H4 (cell line): ENCODE measurements at places on chromosomes 4 and X.

DNA sequence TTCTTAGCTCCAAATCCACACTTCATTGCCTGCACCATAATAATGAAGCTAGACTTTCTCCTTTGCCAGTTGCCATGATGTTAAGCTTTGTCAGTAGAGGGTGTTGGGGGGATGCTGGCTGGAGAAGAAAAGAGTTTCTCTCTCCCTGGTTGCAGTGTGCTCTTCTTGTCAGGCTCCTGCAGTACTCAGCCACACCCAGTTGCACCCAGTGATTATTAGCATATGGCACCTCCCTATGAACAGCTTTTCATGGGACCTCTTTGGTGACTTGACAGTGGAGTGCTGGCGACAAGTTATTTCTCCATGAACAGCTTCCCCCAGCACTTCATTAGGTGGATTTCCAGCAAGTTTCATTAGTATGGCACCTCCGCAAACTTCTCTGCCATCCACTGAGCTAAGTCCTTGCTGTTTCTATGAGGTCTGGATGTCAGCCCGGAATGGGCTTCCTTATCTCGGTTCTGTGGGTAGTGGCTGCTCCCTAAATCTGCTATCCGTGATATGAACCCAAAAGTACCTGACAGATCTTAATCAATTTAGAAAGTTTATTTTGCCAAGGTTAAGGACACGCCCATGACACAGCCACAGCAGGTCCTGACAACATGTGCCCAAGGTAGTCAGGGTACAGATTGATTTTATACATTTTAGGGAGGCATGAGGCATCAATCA lies 18.8 kb upstream of the OTUD4 start:
- no peak for DNase-seq

GRCh38 chrX:97096385-97096784 lies 212.7 kb downstream of the RPA4 start:
- no peak for DNase-seq

GRCh38 chr4:183107891-183108459 lies 8.9 kb downstream of the WWC2 start:
- no peak for DNase-seq

DNA sequence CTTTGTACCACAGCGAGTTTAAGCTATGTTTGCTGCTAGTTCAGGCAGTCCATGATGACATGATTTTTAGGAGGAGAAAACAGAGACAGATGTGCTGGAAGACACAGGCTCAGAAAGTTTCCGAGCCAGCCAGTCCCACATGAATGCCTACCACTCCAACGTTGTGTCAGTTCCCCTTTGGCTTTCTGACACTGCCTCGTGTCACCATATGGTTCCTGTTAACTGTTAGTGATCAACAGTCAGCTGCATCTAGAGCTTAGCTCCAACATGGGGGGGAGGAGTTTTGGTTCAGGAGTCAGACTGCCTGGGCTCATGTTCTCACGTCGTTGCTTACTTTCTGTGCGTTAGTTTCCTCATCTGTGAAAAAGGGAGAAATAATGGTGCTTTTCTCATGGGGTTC lies 343.7 kb downstream of the MID1IP1 start:
- no peak for DNase-seq

GRCh38 chr4:119736559-119736958 lies 108.0 kb upstream of the PDE5A start:
- no peak for DNase-seq

- DNase-seq, result no peak
These were observed 288.7 kb downstream of the PRDM5 start for GRCh38 chr4:120633810-120634209.

DNA sequence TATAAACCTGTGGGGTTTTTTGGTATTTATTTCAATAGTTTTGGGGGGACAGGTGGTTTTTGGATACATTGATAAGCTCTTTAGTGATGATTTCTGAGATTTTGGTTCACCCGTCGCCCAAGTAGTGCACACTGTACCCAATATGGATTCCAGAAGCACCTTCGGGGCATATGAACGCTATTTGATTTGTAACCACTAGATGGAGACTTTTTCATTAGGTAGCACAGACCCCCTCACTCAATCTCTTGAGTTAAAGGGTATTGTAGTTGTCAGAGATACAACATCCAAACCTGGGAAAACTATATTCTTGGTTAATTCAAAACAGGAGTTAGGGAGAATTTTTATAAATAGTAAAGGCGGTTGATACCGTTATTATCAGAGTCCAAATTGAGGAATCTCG lies 79.8 kb downstream of the SPANXN3 start:
- DNase-seq, result peak; percentile 2

DNA sequence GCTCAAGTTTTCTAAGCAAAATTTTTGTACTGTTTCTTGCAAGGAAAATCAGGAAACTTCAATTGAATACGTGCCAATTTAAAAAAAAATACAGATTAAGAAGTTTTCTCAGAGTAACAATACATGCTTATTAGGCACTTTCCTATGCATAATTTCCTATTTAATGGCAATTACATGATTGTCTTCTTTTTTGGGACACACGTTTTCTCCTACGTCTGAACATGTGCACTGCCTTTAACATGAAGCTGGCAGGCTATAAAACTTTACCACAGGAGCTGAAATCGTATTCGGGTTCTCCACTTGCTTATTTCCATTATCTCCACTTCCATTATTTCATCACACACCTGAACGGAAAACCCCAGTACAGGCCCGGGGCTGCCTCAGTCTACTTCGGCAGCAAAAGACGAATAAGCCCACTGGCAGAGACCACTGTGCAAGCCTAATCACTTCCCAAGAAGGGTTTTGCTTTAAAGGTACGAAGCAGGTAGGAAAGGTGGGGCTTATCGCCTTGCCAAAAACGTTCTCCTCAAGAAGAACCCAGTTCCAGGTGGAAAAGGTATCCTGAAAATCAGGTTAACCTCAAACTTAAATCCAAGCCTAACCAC lies 575 bp downstream of the RCHY1 start:
- no peak for DNase-seq

DNA sequence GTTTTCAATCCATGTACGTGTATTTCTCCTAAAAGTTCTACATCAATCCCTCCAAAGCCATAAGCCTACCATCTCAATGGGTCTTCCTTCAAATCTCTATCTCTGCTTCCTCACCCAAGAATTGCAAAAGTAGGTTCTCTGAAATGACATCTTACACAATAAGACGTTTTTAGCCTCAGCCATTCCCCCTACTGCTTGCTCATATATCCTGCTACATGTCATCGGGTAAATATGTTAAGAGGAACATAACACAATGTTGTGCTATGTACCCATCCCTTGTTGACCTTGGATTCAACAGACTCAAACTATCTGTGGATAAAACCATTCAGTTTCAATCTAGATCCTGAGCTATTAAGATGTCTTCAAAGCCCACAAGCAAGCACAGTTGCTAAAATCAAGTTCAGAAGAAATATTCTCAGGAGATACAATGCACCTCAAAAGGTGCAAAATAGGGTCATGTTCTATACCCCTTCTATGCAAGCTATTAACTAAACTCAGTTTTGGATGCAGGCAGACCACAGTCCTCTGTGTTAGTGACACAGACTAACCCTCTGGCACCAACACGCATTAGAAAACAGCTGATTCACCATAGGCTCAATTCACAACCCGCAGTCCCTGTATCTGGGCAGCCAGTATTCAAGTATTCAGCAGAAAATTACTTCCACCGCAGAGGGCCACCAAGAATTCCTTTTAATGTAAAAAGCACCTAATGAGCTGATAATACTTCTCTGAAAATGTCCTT lies 56.8 kb downstream of the CD99L2 start:
- DNase-seq, result no peak

DNA sequence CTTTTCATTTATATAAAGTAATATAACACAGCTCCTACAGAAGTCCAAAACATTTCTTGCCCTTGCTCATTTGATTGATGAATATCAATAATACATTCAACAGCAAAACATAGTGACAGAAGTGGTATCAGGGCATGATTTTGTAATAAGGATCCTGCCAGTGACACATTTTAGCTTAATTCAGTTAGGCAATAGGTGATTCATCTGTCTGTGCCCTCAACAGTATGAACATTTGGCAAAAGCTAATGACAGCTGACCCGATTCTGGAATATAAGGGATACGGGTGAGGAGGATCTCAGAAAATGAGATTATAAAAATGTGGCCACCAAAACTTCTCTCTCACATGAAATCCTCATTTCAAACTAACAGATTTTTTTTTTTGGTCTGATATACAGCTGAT lies 294.0 kb downstream of the CAMK2D start:
- peak; percentile 60 for DNase-seq

- no peak for DNase-seq
These were observed 317.5 kb downstream of the RAPGEF2 start for GRCh38 chr4:159420162-159421057.

- peak; percentile 55 for DNase-seq
These were observed 96.2 kb downstream of the RBM46 start for GRCh38 chr4:154877110-154877760.

GRCh38 chr4:93461541-93461940 lies 367.0 kb upstream of the ATOH1 start:
- DNase-seq, result no peak

DNA sequence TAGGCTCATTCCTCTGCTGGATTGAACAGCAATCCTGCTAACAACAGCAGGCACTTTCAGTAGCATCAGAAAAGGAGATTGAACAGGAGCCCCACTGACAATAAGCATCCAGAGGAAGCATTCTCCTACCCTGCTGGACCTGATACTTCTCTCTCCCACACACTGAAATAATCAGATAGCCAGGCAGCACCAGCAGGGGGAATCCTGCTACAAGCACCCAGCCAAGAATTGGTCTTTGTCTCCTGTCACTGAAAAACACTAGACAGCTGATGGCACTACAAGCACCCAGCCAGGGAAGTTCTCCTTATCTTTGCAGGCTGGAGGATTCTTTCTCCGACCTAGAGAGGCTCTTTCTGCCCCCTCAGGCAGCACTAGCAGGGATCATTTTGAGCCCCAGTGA lies 444.3 kb upstream of the GRIA3 start:
- no peak for DNase-seq

GRCh38 chr4:148454835-148455234 lies 12.6 kb upstream of the NR3C2 start:
- DNase-seq, result no peak

GRCh38 chr4:37852376-37852775 lies 25.9 kb downstream of the PGM2 start:
- DNase-seq, result no peak

- DNase-seq, result no peak
These were observed 15.6 kb downstream of the PDZD4 start for GRCh38 chrX:153814591-153815315.

- DNase-seq, result no peak
These were observed 1188.1 kb downstream of the PCDH7 start for GRCh38 chr4:31908261-31908660.

- DNase-seq, result peak; percentile 76
These were observed at the start of gene LDOC1 for GRCh38 chrX:141176586-141177451. Gene LDOC1, minus strand, starts transcription at chrX:141177129. Its CDS starts 108 bp downstream, at chrX:141177021.

GRCh38 chr4:10495651-10496050 lies 38.4 kb upstream of the ZNF518B start:
- DNase-seq, result no peak

- no peak for DNase-seq
These were observed 92.8 kb downstream of the MAML3 start for GRCh38 chr4:140061194-140061593.

GRCh38 chr4:185598846-185599552 lies 63.7 kb upstream of the PDLIM3 start:
- DNase-seq, result no peak

GRCh38 chr4:75101906-75102786 lies 169.2 kb downstream of the PARM1 start:
- no peak for DNase-seq
